CD14-positive monocyte (primary cell): ENCODE measurements at places on chromosomes 7 and 10. TPM values are rescaled to one million over a fixed set of nuclear protein-coding genes. Genes with fewer than 3 reads are reported as not detected.

- no peak overlapping the region for H3K4me3 ChIP-seq
- DNase-seq = no peak
- no peaks in the 10 kb centered on the region for H3K27me3 ChIP-seq
- no peaks in the 10 kb centered on the region for H3K4me1 ChIP-seq
Measured at GRCh38 chr7:122013065-122013464, 131.0 kb downstream of the AASS start.

Gene PSAP
- polyA plus RNA-seq = 8,673 TPM

Gene LEP
- 0.13 TPM for polyA plus RNA-seq

Gene RRP12
- 44.3 TPM for polyA plus RNA-seq

Gene LFNG
- polyA plus RNA-seq = 121 and 156 TPM in 2 replicates
